ENCODE measurements at places on chromosomes 5 and 9.

- no peak for DNase-seq
Observed at GRCh38 chr5:95627971-95628810, 8.3 kb downstream of the GPR150 start.

DNA sequence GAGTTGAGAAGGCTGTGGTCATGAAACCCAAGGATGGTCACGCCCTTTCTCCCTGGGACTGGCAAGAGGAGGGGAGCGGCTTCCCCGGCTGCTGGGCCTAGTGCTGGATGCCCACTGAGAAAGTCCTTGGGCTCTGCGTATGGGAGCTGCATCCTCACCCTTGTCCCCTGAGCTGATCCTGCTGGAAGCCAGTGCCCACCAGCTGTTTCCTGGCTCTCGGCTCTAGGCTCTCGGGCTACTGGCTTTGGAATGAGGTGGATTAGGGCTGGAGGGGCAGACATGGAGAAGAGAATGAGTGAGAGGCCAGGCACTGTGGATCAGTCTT, 149.3 kb upstream of the PPP1R26 start:
- no peak for DNase-seq

GRCh38 chr5:150575745-150576448, 64.6 kb upstream of the SYNPO start:
- DNase-seq: no peak

DNA sequence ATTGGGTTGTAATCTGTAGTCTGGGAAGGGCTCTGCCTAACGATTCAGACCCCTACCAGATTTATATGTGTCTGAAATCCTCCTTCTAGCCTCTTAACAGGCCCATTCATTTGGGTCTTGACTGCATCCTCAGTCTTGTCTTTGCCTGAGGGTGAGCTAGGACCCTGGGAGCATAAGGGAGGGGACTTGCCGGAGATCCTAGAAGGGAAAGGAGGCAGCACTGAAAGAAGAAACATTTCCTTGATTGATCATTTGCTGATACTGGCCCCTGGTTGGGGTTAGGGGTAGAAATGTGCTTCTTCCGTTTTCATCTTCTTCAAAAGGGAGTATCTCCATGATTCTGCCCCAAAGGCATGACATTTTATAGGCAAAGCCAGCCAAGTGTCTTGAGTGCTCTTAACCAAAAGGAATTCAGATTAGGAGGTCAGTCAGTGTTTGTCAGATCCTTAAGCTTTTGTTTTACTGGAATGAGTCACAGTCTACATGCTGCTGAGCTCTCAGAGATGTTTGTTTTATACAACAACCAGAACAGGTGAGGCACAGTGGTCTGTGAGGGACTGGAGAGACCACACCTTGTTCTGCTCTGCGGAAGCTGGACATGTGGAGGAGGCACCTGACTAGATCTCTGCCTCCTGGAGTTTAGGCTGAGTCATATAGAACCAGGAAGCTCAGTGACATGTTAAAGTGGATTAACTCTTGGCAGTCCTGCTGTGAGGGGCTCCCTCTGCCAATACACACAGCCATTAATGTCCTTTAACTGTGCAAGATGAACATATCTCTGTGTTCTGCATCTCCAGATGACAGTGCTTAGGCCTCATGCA, 37.7 kb downstream of the PCDHAC2 start:
- no peak for DNase-seq

DNA sequence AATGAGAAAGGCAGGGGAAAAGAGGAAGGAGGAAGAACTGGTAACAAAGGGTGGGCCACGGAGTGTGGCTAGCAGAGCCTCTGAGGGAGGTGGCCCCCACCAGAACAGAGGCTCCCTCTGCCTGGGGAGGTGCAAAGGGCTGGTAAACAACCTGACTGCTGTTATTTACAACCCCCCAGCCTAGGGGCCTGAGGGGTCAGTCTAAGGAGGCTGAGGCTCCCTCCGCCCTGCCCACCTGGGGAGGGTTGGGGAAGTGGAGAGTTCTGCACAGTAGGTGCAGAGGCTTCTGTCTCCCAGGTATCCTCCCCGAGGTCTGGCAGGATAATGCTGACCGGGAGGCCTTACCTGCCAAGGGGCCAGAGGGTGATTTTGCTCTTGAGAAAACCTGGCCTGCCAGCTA, 35.6 kb upstream of the SMU1 start:
- DNase-seq: no peak

DNA sequence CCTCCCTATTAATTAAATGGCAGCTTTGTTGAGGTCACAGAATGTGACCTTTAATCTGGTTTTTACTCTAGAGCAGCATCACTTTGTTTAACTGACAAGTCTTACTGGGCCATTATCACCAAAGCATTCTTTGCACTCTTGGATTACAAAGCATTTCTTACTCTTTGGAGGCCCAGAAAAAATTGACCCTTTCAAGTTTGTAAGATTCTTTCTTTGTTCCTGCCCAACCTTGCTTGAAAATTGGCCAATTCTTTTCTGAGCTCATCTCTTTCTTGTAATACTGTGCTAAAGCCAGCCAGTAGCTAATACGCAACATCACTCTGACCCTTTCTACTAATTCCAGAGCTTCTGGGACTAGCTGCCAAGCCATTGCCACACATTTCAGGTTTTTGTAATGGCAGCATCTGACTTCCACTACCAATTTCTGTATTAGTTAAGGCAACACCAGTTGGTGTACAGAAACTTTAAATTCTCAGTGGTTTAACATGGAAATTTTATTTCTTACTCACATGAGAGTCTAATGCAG, 131.6 kb downstream of the PRDM6 start:
- DNase-seq: no peak

GRCh38 chr5:39624268-39624886, 199.6 kb upstream of the DAB2 start:
- DNase-seq: no peak

- no peak for DNase-seq
Observed at GRCh38 chr5:146796144-146796543, 82.4 kb downstream of the PPP2R2B start.

DNA sequence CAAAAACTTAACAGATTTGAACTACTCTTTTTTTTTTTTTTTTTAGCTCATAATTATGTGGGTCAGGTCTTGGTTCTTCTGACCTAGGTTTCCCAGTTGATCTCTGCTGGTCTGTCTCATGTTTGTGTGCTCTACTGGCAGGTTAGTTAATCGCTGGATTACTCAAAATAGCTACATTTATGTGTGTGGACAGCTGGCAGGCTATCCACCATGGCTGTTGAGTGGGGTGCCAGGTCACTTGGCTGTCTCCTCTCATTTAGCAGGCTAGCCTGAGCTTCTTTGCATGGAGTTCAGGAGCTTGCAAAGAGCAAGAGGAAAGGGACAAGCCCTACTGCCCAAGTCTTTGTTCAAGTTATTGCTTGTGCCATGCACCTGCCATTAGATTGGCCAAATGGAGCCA, 9.3 kb downstream of the ADCY2 start:
- DNase-seq: no peak

DNA sequence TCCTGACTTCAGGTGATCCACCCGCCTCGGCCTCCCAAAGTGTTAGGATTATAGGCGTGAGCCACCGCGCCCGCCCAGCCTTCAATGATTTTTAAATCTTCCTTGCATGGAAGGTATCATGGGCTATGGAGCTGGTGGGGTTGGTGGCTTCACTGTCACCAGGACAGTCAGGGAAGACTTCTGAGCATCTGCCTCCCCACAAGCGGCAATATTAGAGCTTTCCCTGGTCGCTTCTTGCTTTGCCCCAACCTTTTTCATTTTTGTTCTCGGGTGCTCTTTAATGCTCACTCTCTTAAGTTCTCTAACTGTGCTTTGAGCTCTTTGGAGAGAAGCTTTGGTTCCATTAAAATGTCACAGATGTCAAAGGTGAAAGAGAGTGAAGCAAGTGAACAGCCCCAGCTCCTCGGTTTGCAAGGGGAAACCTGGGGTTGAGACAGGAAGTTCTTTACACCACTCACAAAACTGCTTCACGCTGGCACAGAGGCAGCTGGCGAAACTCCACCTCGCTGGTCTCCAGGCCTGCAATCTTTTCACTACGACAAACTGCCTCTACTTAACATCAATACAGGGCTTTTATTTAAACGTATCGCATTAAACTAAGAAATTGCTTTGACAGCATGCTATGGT, 142.5 kb upstream of the RETREG1 start:
- no peak for DNase-seq

- no peak for DNase-seq
Observed at GRCh38 chr9:93060746-93061259, 2.3 kb downstream of the SUSD3 start.

DNA sequence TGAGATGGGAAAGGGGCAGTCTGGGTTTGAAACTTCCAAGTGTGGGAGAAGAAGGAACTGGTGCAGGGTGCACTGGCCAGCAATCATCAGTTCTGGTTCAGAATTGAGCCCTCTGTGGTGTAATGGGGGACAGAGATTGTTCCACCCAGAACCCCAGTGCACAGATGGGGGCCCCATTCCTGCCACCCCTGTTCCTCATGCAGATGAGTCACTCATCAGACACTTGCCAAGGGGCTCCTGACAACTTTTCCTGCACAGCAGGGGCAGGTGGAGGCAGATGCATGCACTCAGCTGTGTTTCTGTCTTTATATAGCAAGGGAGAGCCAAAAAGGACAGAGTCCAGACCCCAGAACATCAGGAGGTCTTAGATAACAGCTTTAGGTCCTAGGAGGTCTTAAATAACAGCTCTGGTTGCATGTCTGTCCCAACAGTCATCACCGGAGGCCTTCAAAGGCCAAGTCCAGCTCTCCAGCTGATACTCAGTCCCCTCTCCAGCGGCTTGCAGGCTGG, 252.9 kb downstream of the HSPA4 start:
- no peak for DNase-seq

GRCh38 chr5:95332158-95332557, 47.3 kb upstream of the MCTP1 start:
- DNase-seq: no peak

DNA sequence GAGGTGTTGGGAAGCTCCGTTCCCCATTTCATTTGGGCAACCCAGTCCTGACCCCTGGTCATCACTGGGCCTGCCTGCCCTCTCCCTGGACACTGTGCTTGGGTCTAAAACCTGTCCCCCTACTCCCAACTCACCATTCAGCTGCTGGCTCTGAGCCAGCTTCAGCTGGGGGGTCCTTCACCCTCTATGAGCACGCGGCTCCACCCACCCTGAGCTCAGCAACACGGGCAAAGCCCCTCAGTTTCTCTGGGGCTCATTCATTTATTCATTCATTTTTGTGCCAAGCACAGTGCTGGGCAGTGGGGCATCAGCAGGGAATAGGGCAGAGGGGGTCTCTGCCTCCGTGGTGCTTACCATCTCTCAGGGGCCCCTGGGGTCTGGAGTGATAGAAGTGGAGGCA, 199.8 kb upstream of the MVB12B start:
- DNase-seq: no peak

GRCh38 chr5:78953092-78953800, 31.9 kb downstream of the ARSB start:
- DNase-seq: no peak

DNA sequence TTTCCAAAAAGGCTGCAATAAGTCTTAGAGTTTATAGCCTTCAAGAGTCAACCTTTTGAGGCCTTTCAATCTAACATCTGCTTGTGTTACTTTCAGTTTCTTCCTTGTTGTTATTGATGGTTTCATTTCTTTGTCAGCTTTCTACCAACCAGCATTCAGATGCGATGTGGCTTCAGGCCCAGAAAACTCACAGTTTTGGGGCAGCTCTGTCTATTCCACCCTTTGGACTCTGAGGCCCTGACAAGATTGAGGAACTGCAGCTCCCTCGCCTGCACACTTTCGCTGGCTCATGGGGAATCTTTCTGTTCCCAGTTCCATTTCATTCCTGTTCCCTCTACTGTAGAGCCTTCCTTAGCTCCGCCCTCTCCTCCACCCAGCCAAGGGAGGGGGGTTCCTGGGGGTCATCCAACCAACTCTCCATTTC, 13.3 kb upstream of the WHRN start:
- no peak for DNase-seq

DNA sequence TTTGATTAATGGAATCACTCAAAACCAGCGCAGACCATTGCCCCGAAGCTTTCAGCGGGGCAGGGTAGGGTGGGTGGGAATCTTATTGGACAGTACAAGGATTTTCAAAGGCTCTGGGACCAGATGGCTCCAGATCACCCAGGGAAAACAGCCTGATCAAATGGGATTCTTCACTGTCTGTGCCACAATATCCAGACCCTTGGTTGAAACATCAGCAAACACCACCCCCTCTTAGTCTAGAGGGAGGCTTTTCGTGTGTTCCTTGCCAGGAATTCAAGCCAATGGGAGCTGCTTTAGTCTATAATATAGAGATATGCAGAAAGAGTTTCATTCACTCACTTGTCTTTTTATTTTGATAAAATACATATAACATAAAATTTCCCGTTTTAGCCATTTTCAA, 1.7 kb downstream of the GFI1B start:
- DNase-seq: no peak

DNA sequence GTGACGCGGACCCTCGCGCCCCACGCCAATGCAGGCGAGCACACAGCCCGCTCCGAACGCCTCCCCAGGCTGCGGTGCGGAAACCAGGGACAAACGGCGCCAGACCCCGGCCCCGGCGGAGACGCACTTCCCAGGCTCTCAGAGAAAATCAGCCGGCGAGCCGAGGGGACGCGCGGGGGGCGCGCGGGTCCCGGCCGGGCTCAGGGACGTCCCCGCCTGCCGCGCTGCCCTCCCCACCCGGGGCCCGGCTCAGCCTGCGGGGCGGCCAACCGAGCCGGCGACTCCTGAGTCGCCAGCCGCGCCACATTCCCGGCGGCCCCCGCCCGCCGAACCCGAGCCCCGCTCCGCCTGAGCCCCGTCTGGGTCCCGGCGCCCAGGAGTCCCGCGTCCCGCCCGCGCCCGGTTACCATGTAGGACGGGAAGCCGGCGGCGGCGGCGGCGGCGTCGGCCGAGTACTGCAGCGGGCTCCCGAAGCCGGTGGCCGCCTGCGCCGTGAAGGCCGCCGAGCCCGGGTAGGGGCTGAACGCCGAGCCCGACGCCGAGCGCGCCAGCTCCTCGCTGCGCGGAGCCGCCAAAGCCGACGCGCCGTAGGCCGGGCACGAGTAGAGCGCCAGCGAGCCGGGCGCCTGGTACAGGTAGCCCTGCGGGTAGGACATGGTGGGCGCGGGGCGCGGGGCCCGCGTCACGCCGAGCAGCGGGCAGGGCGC, 566 bp downstream of the IRX2 start:
- no peak for DNase-seq

DNA sequence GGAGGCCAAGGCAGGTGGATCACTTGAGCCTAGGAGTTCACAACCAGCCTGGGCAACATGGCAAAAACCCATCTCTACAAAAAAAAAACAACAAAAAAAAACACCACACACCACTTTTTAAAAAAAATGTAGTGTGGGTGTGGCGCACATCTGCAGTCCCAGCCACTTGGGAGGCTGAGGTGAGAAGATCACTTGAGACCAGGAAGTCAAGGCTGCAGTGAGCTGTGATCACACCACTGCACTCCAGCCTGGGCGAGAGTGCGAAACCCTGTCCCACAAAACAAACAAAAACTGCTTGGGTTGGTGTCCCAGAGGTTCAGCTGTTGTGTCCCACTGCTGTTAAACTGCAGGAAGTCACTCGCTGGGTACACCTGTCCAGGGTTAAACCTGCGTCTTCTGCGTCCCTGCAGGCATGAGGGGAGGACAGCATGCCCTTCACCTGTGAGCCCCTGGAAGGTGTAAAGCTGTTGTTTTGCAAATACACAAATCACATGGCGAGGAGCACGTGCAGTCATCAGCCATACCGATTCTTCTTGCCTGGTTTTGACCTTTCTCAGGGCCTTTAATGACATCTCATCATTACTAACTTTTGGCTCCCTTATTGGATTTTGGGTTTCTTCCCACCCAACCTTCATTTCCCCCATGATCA, 29.3 kb upstream of the CLPTM1L start:
- no peak for DNase-seq
